ENCODE measurements at places on chromosomes 4 and X.

DNA sequence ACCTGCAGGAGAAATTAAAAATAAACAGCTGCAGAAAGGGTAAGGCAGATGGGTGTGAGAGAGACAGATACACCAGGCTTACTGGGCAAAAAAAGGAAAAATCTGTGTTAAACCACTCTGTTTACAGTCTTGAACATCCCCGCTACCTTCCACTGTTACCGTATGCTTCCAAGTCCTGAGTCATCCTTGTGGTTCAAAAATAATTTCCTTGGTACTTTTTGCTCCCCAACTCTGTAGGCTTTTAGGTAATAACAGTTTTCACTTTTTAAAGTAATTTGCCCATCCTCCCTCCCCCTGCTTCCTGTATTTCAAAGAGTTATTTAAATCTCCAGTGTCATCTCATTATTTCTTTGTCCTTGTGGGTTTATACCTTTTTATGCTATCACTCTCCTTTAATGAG is 210.1 kb upstream of the FAT4 start:
- no peak for DNase-seq

DNA sequence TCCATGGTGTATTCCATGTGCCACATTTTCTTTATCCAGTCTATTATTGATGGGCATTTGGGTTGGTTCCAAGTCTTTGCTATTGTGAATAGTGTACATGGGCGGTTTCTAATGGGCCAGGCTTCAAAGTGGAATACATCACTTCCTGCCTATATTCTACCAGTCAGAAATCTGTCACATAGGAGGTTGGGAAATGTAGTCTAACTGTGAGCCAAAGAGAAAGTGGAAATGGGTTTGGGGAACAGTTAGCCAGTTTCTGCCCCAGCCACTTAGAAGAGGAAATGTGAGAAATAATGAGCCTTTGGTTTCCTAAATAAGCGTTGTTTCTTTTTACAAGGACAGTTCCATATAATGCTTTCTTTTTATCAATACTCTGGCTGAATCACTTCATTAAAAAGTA is 85.1 kb upstream of the AP1S2 start:
- DNase-seq: peak; percentile 10

- no peak for DNase-seq
Measured at GRCh38 chrX:107716118-107716684, 59.4 kb downstream of the TSC22D3 start.

- no peak for DNase-seq
Measured at GRCh38 chrX:1485033-1485432, 32.3 kb upstream of the ASMTL start.

- DNase-seq: no peak
Measured at GRCh38 chrX:130772105-130772775, 130.8 kb downstream of the ENOX2 start.

- DNase-seq: no peak
Measured at GRCh38 chr4:2818351-2818939, 25.2 kb upstream of the ADD1 start.

Data from GM19239 (cell line).